Activated T-cell treated with anti-CD3 and anti-CD28 coated beads, Interleukin-2, amount 50 U/mL, for 4 hours (primary cell): ENCODE measurements at places on chromosomes 11 and 22.

DNA sequence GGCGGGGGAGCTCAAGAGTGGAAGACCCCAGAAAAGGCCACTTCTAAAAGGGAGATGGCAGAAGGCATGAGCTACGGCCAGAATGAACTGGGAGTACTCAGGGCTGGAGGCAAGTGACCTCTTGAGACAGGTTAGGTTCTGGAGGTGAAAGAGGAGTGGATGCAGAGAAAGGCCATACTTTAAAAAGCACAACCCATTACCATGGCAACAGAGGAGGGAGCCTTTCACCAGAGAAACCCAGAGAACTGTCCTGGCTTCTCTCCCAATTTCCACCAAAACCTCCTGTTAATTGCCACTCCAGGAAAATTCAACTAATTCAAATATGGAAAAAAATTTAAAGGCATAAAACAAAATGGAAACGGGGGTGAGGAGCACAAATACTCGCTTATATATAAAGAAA lies 15.8 kb downstream of the A4GALT start:
- no peak for DNase-seq

DNA sequence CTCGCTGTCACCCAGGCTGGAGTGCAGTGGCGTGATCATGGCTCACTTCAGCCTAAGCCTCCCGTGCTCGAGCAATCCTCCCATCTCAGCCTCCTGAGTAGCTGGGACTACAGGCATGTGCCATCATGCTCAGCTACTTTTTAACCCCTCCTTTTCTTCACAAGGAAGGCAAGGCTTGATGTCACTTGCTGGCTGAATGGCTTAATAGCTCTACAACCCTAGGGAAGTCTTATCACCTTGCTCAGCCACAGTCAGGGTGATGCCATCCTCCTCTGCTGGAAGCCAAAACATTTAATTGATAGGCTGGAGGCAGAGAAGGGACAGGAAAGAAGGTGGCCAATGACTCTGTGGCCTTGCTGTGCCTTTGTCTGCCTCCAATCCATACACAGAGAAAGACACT lies 131.9 kb downstream of the MED15 start:
- DNase-seq: no peak

DNA sequence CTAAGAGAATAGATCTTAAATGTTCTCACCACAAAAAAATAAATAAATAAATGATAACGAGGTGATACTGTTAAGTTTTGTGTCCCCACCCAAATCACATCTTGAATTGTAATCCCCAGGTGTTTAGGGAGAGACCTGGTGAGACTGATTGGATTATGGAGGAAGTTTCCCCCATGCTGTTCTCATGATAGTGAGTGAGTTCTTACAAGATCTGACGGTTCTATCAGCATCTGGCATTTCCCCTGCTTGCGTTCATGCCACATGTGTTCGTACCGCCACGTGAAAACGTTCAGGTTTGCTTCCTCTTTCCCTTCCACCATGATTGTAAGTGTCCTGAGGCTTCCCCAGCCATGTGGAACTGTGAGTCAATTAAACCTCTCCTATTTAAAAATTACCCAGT lies 1514.8 kb upstream of the TENM4 start:
- no peak for DNase-seq

DNA sequence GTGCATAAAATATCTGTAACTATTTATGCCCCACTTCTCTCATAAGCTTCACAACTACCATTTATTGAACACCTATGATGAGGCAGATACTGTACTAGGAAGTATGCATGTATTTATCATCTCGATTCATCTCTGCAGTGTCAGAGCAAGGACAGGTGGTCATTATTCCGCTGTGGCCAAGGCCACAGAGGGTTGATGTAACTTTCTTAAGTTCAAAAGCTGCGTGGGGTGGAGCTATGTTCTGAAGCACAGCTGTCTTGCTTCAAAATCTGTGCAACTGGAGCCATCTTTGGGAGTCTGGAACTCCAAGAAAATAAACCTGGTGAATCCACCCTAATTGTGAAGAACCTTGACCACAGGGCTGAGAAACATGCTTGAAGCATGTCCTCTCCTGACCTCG lies 60.2 kb upstream of the HMGXB4 start:
- no peak for DNase-seq

DNA sequence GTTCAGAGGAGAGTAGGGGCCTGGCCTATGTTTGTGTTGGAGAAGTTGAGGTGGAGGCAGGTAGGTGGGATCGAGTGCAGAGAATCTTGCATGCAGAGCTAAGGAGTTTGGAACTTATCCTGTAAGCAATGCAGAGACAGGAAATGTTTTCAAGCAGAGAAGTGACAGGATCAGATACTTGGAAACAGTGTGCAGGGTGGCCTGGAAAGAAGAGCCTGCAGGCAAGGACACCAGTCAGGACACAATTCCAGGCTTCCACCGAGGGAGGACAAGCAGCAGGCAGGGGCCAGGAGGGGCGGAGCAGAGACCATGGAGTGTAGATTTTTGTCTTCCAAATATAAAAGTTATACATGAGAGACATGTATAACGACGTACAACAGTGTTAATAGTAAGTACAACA lies 26.9 kb upstream of the CECR2 start:
- DNase-seq: no peak

DNA sequence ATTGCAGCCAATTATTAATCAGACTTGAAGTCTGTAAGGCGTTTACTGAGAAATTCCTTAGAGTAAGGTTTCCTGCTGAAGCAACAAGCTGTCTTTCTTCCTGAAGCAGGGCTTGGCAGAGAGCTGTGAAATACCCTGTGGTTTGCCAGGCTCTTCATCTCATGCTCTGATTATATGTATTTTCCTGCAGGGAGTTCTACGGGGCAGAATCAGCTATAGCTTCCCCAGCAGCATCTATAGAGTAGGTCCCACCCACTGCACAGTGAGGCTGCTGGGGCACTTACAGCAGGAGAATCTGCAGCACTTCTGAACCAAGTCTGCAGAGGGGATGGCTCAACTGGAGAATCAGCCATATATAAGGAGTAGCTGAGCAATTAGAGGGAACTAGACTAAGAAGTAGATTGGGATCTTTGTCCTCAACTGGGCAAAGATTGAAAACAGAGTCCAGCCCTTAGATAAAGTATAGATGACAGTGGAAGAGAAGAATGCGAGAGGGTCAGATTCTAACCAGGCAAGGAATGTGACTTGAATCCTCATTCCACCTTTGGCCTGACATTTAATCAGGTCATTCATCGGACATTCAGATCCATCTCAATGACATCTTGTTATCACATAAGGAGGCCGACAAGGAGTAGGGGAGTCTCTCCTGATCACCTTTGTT lies 37.6 kb downstream of the CNTF start:
- no peak for DNase-seq

- DNase-seq: no peak
Observed at GRCh38 chr11:45369313-45369712, 83.2 kb upstream of the SYT13 start.

DNA sequence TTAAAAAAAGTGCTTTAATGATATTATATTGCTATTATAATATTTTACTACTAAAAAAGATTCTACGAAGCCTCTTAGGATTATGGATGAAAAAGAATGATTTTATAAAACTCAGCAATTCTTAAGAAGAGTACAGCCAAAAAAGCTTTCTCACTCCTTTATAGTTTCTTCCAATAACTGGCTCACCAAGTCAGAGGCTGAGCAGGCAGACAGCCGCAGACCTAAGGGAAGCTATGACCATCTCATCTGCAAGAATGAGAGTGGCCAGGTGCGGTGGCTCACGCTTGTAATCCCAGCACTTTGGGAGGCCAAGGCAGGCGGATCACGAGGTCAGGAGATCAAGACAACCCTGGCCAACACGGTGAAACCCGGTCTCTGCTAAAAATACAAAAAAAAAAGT lies 12.7 kb upstream of the EMID1 start:
- no peak for DNase-seq

- DNase-seq: no peak
Observed at GRCh38 chr22:17199003-17199731, 20.1 kb downstream of the ADA2 start.

GRCh38 chr11:34234086-34234740 lies 123.6 kb downstream of the ABTB2 start:
- peak; percentile 78 for DNase-seq

DNA sequence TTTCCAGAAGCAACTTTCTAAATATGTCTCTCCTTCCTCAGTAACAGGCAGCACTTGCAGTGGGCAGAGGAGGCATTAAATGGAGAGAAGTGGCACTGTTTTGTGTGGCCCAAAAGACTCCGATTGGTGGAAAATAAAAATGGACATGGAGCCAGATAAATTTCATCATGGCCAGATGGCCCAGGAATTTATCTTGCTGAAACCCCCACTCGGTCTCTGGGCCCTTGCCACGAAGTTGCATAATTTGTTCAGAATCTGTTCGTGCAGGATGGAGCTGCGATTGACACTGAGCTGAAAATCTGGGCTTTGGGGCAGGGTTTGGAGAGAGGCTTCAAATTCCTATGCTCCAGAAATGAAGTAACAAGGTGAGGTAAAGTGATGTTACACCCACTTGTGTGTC lies 65.5 kb downstream of the C11orf91 start:
- DNase-seq: no peak

GRCh38 chr11:131827430-131827829 lies 457.0 kb downstream of the NTM start:
- DNase-seq: no peak

GRCh38 chr11:128574576-128575011 lies 12.8 kb downstream of the ETS1 start:
- no peak for DNase-seq

- no peak for DNase-seq
Observed at GRCh38 chr22:48607901-48608662, 1219.6 kb downstream of the BRD1 start.

DNA sequence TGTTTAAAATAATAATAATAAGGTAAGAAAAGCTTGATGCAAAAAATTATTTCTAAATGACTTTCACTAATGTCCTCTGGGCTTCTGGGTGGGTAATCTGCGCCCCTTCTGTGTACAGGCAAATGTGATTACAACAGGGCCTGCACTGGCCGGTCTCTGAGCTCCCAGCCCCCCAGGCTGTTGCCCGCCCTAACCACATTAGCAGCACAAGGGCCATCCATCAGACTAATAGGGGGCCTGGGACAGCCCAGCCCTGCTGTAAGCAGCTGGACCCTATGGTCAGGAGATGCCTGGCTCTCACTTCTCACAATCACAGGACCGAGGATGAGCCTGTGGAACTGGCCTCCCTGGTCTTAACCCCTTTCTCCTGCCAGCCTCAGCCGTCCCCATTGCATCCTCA lies 388.4 kb downstream of the BUD13 start:
- no peak for DNase-seq

- no peak for DNase-seq
Observed at GRCh38 chr22:28344918-28345703, 334.5 kb downstream of the TTC28 start.

- no peak for DNase-seq
Observed at GRCh38 chr22:22558071-22558971, 744 bp downstream of the PRAME start.

GRCh38 chr11:34916843-34917770 lies 689 bp downstream of the PDHX start:
- no peak for DNase-seq

GRCh38 chr11:67027483-67027930 lies 4.6 kb downstream of the SYT12 start:
- DNase-seq: no peak

DNA sequence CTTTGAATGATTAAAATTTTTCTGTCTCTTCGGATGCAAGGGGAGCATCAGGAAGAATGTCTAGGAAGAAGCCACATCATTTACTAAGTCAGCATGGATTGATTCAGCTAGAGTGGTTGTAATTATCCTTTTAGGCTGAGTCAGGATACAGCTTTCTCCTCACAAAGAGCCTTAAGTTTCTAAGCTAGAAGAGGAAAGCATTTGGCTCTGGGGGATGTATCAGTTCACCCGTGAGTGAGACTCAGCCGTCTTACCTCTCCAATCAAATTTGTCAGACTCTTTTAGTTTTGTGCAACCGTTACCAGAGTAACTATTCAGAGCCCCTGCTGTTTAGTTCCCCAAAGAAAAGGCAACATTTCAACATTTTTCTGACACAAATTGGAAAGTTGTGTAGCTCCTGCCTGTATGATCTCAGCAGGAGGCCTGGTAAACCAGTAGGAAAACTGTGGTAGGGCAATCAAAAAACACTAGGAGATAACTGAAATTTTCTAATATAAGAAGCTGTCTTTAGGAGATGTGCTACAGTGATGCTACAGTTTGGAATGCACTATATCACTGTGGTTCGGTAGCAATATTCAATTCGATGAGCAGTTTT lies 432.4 kb upstream of the LUZP2 start:
- no peak for DNase-seq

DNA sequence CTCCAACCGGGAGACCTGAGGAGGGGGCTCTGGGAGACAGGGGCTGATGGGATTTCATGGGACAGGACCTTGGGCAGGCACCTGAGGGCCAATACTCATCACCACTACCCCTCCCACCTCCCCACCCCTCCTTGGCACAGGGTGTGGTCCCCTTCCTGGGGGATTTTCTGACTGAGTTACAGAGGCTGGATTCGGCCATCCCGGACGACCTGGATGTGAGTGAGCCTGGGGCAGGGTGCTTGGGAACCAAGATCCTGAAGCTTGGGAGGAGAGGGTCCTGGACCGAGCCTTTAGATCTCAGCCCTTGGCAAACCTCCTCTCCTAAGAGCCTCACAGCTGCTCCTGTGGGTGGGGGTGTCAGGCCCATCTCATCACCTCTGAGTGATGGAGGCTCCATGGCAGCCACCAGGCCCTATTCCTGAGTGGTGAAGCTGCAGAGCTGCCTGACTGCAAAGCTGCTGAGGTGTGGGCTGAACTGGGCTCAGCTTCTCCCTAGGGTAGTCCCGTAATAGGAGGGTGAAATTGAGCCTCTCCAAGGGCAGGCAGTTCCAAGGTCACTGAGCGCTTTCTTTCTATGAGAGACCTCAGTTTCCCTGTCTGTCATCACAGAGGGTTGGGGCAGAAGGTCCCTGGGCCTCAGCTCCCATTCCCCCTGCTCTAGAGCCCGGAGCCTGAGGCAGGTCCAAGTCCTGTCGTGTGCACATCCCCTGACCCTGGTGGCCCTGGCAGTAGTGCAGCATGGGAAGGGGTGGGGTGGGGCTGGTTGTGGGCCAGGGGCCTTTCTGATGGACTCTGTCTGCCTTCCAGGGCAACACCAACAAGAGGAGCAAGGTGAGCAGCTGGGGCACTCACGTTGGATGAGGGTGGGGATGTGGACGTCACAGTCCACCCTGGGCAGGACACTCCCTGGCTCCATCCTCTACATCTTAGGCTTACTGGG lies 6.5 kb downstream of the RGL4 start:
- DNase-seq: no peak

DNA sequence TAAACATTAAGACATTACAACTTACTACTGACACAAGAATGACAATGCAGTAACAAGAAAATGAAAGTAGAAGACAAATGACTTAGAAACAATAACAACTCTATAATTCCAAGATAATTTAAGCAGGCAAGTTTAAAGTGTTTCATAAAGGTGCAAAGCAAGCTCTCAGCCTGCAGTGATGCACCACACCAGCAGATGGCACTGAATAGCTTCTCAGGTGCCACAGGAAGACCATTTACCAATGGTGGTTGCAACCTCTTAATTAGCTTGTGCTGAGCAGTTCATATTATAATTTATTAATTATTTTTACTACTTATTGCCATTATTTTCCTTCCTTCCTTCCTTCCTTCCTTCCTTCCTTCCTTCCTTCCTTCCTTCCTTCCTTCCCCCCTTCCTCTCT lies 60.6 kb downstream of the NXPE2 start:
- DNase-seq: no peak

- no peak for DNase-seq
Observed at GRCh38 chr11:121611242-121611641, 158.5 kb upstream of the SORL1-AS1 start.

GRCh38 chr11:107567739-107568335 lies 2.3 kb upstream of the ALKBH8 start:
- DNase-seq: no peak

GRCh38 chr11:112320668-112321067 lies 60.0 kb upstream of the PLET1 start:
- DNase-seq: no peak
